ENCODE measurements at places on chromosomes 16 and 17.

DNA sequence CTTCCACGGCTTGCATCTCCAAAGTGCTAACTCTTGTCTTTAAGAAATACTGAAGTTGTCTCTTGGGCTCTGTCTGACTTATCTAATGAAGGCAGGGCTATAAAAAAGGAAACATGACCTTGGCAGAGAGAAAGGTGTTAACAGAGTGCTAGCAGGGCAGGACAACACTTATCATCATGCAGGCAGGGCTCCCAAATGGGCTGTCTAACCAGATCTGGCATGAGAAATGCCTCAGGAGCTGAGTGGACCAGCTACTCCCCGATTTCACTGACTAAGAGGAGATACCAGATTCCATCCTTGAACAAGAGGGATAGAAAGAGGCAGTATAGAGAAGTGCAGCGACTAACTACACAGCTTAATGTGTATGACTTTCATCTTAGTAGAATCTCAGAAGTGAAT is 32.6 kb downstream of the PMP22 start:
- DNase-seq = no peak

DNA sequence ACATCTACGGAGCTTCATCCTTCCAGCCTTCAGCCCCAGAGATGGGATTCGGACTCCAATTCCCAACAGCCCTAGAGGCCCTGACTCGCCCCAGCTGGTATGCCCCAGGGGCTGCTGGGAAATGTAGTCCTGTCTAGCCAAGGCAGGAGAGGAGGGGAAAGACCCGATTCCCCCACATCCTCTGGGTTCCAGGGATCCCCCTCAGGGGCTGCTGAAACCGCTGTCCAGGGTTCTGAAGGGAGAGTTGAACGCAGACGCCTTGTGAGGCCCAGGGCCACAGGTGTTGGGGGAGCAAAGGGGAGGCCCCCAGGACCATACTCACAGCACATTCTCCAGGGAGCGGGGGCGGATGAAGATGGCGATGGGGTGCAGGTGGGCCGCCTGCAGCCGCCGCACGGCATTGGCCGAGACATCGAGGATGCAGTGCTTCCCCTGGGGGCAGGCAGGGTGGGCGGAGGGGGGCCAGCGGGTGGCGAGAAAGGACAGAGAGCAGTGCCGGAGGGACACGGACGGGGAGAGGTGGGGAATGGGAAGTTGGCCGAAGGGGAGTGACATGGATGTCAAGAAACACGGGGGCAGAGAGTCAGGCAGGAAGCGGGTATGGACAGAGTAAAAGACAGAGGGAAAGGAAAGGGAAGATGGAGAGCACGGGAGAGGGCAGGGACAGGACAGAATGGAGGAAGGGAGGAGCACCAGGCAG is 12.6 kb upstream of the ASGR1 start:
- no peak for DNase-seq

- DNase-seq = peak; percentile 85
These were observed 25.2 kb downstream of the TK2 start for GRCh38 chr16:66524601-66525164.

- DNase-seq = no peak
These were observed 79.8 kb upstream of the TBC1D3K start for GRCh38 chr17:37844158-37844976.

DNA sequence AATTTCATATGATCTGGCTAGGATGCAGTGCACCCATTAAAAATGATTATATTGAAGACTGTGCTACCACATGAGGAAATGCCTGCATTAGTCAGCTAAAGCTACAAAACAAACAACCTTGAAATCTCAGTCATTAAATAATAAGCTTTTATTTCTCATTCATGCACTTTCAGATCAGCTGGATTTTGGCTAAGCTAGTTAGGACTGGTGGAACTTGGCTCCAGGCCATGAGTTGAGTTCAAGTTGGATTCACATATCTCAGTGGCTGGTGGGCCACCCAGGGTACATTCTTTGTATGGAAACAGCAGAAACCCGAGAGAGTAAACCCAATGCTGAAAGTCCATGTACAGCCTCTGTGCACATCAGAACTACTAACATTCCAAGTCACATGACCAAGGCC is 6.4 kb upstream of the SLFN12L start:
- no peak for DNase-seq

- no peak for DNase-seq
These were observed 114.6 kb upstream of the MED13 start for GRCh38 chr17:62179525-62180161.

DNA sequence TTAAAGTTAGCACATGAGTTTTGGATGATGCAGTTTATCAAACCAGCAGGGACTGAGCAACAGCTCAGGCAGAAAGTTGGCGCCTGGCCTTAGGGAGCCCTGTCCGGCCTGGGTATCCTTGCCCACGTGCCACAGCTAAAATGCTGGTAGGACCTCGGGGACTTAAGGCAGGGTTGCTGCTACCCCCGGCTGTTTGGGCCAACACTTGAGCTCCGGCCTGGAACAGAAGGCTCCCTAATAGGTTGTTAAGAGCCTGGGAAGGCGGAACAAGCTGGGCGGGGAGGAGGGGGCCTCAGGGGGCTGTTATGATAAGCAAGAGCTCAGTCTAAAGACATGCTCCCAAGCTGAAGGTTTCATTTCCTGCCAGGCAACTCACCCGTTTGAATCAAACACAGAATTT is 39.7 kb downstream of the CUEDC1 start:
- DNase-seq = no peak

- DNase-seq = no peak
These were observed 43.2 kb downstream of the ABCC12 start for GRCh38 chr16:48112600-48112999.

DNA sequence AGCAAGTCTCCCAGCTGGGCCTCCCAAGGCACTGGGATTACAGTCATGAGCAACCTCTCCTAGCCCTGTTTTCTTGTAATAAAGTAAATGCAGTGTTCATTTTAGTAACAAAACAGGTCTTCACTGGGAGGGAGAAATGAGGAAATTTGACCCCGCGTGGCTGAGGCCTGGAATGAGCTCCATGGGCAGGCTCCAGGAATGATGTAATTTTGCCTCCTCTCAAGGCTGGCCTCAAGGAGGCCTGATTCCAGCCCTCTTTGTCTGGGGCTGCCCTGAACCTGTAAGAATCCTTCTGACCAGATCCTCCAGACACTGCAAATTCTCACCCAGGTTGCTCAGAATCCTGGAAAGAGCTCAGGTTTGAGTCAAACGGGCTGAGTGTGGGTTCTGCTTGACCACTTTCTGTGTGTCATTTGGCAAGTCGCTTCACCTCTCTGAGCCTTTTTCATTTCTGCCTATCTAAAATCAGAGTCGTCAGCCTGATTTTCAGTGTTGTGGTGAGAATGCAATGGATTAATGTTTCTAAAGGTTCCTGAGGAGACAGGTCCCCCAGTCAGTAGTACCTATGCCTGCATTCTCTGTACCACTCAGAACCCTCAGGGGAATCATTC is 57.1 kb downstream of the RAB11FIP4 start:
- no peak for DNase-seq

- DNase-seq = no peak
These were observed 151.1 kb upstream of the NOL11 start for GRCh38 chr17:67566656-67567055.

DNA sequence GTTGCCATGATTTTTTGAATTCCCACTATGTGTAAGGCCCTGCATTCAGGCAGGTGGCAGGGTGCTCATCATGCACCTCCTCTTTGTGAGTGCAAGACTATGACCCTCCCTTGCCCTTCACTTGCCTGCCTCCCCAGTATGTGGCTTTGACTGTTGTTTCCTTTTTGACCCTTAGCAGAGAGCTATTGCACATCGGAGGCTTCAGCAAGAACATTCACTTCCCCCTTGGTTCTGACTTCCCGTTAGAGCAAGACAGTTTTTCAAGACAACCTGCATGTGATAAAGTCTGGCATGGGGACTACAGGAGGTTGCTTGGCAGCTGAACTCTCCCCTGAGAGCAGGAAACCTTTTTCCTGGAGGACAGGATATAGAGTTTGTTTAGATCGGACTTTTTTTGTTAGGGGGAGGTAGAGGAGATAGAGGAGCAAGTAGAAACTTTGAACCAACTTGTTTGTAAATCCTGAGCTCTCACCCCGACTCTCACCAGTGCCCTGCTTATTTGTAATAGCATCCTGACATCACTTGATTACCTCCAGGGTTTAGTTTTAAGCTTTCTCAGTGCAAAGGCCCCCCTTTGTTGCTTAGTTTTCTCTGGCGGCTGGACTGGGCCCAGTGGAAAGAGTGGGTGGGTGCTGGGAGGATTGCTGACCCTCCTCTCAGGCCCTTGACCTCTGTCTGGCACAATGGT is 34.3 kb downstream of the LIMD2 start:
- peak; percentile 27 for DNase-seq

GRCh38 chr16:88062341-88063210 is 111.3 kb downstream of the BANP start:
- DNase-seq = no peak

All from GM12878 (cell line).